IPS DF 6.9 (cell line): ENCODE measurements at places on chromosomes 2 and 18.

GRCh38 chr2:88048541-88048940 lies 7.0 kb downstream of the KRCC1 start:
- no peaks in the 10 kb centered on the region for H3K27me3 ChIP-seq
- H3K27ac ChIP-seq, result no peak overlapping the region
- H3K4me1 ChIP-seq, result no peaks in the 10 kb centered on the region
- DNase-seq, result no peak
- no peak overlapping the region for H3K4me3 ChIP-seq

DNA sequence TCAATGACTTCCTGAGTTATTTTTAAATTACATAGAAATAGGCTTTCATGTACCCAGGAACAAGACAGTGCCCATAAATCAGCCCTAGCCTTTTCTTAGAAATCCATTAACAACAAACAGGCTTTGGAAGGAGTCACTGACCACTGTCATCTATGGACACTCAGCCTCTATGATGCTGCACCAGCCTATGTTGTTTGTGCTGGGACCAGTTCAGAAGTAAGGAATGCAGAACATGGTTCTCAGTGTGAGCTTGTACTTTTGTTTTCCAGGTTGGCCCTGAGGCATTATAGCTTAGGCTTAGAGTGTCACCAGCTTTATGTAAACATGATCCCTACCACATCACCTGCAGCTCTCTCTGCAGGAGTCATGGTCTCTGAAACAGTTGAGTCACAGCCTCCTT lies 335.7 kb upstream of the CDH7 start:
- no peak overlapping the region for H3K27ac ChIP-seq
- no peak overlapping the region for H3K4me3 ChIP-seq
- no peaks in the 10 kb centered on the region; the same call in 1 of the 2 replicates for H3K4me1 ChIP-seq
- no peak for DNase-seq
- no peaks in the 10 kb centered on the region for H3K27me3 ChIP-seq

DNA sequence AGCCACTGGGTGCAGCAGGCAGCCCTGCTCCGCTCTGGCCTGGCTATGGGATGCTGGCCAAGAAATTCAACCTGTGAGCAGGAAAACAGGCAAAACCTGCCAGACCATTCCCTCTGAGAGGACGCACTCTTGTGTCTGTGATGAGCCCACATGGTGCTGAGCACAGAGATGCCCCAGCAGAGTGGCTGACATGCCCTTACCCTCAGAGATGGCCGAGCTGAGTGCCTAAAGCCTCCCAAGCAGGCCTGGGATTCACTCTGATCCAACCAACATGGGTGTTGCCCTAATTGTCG lies 34.3 kb upstream of the TAF1B start:
- no peaks in the 10 kb centered on the region for H3K4me1 ChIP-seq
- DNase-seq, result no peak
- H3K36me3 ChIP-seq, result no peaks in the 10 kb centered on the region
- no peaks in the 10 kb centered on the region for H3K27me3 ChIP-seq
- H3K27ac ChIP-seq, result no peak overlapping the region

DNA sequence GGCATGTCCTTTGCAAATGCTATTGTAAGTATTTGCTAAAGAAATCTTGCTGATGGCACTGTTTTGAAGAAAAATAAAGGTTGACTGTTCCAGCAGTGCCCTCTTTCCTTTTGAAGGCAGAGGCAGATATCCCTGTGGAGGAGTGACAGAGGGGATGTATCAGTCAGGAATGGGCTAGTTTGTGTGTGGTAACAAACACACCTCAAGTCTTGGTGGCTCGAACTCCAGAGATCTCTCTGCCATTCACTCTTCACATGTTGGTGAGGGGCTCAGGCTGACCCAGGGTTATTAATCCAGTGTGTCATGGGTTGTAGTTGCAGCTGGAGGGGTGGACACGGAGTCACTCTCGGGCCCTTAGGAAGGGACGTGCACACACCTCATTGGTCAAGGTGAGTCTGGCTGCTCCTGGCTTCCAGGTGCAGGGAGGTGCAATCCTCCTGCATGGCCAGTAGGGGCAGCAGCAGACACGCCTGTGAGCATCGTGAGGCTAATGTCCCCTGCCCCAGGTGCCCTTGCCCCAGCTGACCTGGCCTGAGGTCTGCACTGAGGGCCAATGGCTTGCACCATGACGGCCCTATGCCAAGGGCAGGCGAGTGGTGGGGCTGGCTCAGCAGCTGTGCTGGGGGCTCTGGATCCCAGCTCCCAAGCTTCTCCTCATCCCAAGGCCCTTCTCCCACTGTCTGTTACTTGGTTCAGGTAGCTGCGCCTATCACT lies 146.5 kb downstream of the ASB1 start:
- no peak for DNase-seq
- no peaks in the 10 kb centered on the region for H3K27me3 ChIP-seq
- H3K4me3 ChIP-seq, result no peak overlapping the region
- H3K27ac ChIP-seq, result no peak overlapping the region
- no peaks in the 10 kb centered on the region for H3K36me3 ChIP-seq

DNA sequence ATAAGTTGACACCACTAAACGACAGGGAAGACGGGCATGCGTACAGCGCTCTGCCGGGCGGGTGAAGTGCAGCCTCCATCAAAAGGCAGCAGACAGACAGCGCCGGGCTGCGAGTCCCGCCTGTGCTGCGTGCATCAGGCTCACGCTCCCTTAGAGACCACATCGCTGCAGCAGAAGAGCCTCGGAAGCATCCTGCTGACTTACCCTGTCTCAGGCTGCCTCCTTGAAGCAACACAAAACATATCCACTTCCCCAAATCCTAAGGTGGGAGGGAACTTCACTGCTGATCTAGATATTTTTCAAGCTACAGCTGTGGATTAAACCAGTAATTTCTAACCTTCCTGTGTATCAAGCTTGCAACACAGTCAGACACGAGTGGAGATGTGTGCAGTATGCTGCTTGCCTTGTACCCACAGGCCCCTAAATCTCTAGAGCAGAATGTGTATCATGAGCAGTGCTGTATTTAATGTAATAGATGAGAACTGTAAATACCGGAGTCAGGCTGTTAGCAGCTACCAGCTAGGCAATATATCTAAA lies 6.4 kb downstream of the MYT1L start:
- no peaks in the 10 kb centered on the region for H3K27me3 ChIP-seq
- no peak for DNase-seq
- H3K4me1 ChIP-seq, result peaks cover 3% of the 10 kb centered on the region; the same call in 1 of the 2 replicates
- H3K36me3 ChIP-seq, result no peaks in the 10 kb centered on the region

- H3K27me3 ChIP-seq, result no peaks in the 10 kb centered on the region
- DNase-seq, result no peak
- no peak overlapping the region for H3K4me3 ChIP-seq
- H3K36me3 ChIP-seq, result no peaks in the 10 kb centered on the region
Measured at GRCh38 chr18:10748641-10749040, 222.8 kb downstream of the NAPG start.

- no peak for DNase-seq
- H3K27me3 ChIP-seq, result no peaks in the 10 kb centered on the region
- no peak overlapping the region for H3K4me3 ChIP-seq
- no peaks in the 10 kb centered on the region for H3K4me1 ChIP-seq
- H3K27ac ChIP-seq, result no peak overlapping the region
Measured at GRCh38 chr2:8427211-8427610, 254.6 kb upstream of the ID2 start.
